AG09309 (cell line): ENCODE measurements at places on chromosomes 5 and 9.

DNA sequence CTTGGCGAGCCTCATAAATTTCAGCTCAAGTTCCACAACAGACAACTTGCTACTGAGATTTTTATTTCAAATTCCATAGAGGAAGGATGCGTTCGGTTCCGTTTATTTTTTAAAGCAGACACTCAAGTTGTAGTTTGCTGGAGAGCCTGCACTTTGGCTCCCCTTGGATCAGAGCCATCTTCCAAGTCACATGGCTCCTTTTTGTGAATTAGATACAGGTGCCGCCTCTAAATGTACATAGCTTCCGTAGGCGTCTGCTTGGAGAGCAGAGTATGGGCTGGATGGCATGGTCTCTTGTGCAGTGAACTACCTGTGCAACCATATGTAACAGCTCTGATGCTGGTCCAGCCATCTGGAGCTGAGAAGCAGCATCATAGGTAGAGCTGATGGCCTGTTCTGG is 73.9 kb upstream of the WWC1 start:
- no peak for DNase-seq

GRCh38 chr9:20353524-20353923 is 268.8 kb downstream of the MLLT3 start:
- no peak for DNase-seq

- DNase-seq: peak; percentile 43
Measured at GRCh38 chr9:81578606-81579005, 110.7 kb downstream of the TLE1 start.

DNA sequence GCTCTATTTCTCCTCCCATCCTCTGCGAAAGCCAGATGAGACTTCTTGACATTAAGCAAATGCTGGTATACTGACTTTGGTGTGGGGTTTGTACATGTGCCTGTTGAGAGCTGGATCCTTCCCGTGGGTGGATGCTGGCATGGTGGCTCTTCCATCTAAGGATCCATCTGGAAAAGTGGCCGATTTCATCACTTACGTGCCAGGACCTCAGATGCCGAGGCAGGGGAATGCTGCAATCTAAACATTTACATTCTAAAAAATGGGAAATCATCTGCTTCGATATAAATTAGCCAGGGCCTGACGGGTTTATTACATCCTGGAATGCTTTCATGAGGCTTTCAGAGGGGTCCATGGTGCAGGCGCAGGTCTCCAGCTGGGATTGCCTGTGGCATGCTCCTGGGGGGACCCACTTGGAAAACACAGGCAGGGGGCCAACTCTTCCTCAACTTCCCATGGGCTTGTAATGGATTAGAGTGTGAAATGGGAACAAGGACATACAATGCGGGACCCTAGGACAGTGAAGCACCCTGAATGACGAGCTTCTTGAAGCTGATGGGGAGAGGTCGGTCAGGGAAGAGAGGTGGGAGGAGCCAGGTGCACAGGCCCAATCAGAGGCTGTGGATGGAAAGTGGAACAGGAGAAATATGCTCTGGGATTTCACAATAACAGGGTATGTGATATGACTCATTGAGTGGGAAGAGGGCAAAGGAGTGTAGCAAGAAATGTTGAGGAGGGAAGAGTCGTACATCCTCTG is 105.5 kb upstream of the PITX1 start:
- peak; percentile 57 for DNase-seq

GRCh38 chr9:116223926-116224325 is 70.3 kb downstream of the PAPPA start:
- no peak for DNase-seq

- no peak for DNase-seq
Measured at GRCh38 chr5:116379306-116379705, 195.3 kb downstream of the SEMA6A start.

GRCh38 chr5:151449297-151449696 is 1.9 kb downstream of the SLC36A1 start:
- DNase-seq: no peak

- DNase-seq: no peak
Measured at GRCh38 chr9:116944714-116945534, 257.8 kb downstream of the TRIM32 start.

GRCh38 chr5:151595411-151595826 is 4.3 kb upstream of the FAT2 start:
- DNase-seq: no peak

DNA sequence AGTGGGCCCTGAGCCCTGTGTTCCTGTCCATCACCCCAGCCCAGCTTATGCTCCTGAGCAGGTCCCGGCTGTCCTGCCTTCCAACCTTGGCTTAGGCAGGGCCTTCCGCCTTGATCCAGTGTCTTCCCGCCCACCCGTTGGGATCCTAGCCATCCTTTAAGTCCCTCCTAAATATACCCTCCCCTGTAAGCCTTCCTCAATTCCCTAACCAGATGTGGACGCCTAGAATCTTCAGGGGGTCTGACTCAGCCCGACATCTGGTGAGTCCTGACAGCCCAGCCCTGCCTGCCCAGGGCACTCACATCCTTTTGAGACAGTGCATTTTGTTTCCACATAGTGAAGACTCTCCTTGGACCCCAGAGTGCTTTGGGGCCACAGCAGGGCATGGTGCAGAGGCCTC is 23.7 kb downstream of the SLC6A7 start:
- no peak for DNase-seq

DNA sequence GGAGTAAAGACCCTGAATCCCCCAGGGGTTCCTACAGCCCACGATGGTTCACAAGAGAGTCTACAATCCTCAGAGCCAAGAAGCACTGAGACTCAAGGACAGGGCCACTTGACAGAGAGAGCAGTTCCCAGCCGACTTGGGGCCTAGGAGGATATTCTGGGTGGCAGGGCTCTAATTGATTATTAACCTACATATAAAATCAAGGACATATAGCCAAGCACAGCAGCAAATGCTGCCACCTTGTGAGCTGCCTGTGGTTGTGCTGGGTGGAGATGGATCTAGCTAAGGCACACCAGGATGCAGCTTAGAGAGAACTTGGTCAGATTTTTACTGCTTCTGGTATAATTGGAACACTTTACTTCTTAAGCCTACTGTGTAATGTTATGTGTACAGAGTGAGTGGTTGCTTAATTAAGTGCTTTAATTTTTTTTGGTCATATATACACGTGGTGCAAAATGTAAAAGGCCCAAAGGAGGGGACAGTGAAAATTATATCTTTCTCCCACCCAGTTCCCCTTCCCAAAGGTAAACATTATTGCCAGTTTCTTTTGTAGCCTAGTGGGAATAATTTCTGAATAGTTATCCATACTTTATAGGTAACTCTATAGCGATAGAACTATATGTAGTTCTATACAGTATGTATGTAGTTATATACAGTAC is 78.8 kb downstream of the F2RL2 start:
- no peak for DNase-seq

DNA sequence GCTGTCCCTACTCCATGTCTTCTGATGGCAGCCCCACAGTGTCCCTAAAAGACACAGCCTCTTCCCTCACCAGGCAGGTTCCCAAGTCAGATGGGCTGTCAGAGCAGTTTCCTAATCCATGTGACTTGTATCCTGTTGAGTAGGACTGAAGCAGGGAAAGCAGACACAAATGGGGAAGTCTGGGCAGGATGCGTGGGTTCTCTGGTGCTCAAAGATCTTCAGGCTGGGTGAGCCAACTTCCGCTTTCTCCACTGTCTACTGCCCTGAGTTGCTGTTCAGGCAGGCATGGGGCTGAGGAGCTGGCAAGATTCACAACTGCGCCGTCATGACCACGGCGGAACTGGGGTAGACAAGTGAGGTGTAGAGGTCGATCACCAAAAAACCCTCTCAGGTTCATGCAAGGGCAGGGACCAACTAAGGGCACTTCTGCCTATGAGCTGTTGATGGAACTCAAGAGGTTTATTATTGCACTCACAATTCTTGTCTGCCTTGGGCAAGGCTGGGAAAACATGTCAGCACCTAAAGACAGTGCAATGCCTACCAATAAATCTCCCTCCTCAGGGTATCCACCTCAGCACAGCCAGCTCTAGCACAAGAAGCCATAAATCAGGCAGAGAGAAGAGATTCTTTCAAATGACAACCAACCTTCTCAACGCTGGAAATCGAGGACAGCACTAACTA is 83.4 kb downstream of the RAPGEF1 start:
- DNase-seq: no peak

DNA sequence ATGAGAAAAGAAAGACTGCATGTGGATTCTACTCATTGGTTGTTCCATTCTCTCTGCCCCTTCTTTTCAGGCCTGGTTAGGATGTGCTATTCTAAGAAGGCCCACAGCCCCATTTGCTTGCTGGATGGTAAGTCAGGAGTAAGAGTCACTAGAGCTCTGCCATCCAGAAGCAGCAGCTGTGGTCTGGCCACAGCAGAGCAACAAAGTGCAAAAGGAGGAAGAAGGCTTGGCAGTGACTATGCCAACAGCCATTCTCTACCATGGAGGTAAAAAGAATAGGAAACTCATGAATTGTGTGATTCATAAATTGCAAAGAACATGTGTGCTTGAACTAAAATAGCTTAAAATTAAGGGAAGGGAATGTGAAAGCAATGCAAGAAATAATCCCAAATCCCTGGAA is 20.9 kb downstream of the KLHL3 start:
- no peak for DNase-seq
